ENCODE measurements at places on chromosomes 2 and 18.

DNA sequence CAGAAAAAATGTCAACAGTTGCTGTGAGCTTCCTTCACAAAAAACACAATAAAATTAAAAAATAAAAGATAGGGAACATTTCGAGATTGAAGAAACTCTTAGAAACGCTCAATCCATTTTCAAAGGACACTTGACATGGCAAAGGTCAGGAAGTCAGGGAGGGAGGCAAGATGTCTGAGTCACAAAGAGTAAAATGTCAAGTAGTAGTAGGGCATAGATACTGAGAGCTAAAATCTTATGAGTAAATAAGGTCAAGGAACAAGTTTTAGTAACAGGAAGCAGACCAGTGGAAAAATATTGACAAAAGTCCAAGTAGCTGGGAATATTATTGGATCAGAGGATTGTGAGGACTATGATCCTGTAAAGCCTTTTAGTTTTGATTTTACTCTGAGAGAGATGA lies 495.6 kb downstream of the TMX3 start:
- DNase-seq = no peak

- DNase-seq = no peak
Observed at GRCh38 chr2:118992740-118993391, 50.9 kb downstream of the MARCO start.

DNA sequence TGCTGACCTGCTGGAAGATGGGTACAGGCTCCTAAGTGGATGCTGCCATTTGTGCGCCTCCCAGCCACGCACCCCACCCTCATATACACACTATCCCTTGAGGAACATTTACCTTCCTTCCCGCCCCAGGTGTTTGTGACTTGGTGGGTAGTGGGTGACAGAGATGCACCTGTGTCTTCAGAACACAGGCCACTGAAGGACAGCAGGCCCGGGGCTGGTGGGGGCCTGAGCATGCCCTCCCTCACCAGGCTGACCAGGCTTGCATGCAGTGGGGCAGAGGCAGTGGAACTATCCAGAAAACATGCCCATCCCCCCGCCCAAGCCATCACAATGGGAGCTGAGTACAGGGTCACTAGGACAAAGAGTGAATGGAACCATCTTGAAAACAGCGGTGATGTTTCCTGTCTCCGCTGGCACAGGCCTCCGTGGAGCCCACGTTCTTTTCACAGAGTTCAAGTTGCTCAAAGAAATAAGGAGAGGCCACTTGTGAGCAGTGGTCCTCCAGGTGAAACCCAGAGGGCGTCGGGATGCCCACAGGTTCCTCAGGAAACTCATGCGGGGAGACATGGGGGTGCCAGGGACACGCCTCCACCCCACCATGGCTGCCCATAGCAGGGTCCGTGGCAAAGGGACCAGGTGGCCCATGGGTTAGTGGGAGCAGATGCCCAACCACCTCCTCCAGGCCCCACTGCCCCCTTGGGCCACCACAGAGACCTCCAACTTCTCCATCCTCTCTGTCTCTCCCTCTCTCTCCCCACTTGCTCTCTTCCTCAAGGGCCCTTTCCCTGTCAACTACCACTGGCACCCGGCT lies 90.9 kb downstream of the MALT1 start:
- no peak for DNase-seq

DNA sequence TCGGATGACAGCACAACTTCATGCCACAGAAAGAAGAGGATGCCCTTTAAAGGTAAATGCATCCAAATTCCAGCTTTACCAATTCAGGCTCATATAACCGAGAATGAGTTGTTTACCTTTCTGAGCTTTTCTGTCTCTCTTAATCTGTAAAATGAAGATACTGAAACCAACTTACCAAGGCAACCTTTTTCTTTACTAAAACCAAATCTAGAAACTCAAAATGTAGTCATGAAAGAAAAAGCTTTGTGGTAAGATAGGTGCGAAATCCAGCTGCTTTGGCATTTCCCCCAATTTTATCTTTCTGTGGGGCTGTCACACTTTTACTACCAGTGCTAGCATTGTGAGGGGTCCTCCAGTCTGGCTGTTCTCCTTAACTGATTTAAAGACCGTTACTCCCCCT lies 240.4 kb downstream of the IKZF2 start:
- no peak for DNase-seq

DNA sequence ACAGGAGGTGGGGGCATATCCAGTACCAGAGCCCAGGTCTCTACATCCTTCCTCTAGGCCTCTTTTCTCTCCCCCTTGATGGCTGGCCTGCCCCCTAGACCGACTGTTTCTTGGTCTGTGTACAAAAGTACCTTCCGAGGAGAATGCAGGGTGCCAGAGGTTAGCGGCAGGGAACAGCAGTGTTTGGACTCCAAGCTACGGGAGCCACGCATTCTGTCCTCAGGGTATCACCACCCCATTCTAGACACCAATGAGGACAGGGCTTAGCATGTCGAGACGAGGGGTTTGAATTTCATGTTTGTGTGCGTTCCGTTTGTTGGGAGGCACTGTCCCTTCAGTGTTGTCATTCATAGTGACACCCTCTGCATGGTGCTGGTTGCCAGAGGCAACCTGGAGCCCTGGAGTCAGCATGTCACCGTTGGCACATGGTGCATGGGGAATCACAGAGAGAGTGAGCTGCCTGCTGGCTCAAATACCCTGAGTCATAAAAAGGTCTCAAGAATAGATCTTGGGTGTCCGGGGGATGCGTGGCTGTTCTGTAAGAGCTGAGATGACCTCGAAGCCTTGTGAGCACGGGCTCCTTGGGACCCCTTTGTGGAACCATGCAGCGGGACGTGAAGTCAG lies 57.2 kb upstream of the LDLRAD4 start:
- no peak for DNase-seq

DNA sequence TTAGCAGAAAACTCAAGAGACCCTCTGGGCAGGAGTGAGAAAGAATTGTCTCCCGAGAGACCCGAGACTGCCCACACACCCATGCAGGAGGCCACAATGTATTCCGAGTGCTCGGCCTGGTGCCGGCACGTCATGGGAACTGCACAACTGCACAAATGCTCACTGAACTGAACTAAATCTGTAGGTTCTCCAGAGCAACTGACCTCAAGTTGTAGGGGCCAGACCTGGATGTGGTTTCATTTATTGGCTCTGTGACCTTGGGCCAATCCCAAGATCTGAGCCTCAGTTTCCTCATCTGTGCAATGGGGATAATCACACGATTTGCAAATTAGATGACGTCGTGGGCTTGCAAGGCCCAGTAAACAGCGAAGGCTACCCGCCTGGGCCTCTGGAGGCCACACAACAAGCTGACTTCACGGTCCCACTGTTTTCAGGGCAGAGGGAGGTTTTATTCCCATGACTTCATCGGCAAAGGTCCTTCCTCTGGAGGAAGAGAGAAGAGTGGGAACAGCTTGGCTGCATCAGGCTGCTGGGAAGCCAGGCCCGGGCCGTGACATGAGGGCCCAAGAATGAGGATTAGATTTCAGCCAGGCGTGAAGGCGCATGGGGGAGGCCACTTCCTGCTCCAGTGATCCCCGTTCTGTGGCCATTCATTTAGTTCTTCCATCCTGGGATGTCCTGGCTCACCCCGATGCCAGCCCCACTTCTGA lies 3.6 kb upstream of the ERFE start:
- no peak for DNase-seq

GRCh38 chr2:69383176-69383812 lies 3.7 kb downstream of the GFPT1 start:
- no peak for DNase-seq

- no peak for DNase-seq
Observed at GRCh38 chr2:11419781-11420180, 46.2 kb downstream of the E2F6 start.

GRCh38 chr2:39608686-39609441 lies 56.9 kb upstream of the TMEM178A start:
- DNase-seq = no peak

- DNase-seq = no peak
Observed at GRCh38 chr2:5548991-5549715, 143.0 kb upstream of the SOX11 start.

DNA sequence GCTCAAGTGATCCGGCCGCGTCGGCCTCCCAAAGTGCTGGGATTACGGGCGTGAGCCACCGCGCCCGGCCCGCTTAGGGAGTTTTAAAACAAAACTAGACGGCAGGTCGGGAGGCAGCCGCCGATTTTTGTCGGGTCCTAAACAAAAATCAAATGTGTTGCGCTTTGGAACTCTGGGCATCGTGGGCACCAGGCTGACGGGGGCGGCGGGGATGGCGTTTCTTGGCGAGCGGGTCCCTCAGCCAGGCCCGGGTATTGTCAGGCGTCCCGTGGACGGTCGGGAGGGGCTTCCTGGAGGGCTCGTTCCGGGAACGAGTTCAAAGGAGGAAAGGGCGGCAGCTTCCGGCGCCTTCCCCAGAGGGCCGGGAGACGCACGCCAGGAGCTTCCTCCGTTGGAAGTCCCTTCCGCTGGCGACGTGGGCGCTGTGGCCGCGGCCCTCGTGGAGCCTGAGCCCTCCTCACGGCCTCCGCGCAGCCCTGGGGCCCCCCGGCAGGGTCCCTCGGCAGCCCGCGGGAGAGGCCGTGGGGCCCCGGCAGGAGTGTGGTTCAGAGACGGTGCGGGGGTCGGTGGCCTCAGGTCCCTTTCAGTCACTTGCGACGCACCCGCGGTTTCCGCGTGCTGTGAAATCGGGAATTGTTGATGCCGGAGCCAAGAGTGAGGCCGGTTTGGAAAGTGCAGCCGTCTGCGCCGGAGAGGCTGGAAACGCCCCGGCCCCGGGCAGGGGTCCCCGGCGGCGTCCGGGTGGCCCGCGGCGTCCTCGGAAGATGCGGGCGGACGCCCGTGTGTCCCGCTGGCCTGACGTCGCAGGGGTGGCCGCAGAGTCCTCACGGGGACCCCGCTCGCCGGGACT lies 59.3 kb downstream of the EMILIN2 start:
- no peak for DNase-seq

DNA sequence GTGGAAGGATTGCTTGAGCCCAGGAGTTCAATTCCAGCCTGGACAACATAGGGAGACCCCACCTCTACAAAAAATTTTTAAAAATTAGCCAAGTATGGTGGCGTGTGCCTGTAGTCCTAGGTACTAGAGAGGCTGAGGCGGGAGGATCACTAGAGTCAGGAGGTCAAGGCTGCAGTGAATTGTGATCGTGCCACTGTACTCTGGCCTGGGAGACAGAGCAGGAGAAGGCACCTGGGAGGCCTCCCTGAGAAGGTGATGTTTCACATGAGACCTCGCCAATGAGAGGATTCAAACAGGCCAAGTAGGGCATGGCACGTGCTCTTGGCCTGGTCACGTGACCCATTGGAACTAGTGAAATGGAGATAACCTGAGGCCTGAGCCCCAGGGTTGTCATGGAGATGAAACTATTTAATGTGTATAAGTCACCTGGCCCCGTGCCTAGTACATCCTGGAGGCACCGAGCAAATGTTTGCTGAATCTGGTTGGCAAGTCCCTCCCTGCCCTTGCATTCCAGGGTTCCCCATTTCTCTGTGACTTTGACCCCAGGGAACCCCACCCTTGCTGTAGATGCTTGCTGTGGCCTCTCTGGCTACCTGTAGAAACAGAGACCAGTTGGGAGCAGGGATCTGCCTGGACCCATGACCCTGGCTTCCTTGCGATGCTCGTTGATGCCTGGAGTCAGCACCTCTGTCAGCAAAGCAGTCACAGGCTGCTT lies 26.1 kb upstream of the ROCK2 start:
- DNase-seq = no peak

GRCh38 chr2:177078855-177079254 lies 133.7 kb upstream of the HNRNPA3 start:
- no peak for DNase-seq

DNA sequence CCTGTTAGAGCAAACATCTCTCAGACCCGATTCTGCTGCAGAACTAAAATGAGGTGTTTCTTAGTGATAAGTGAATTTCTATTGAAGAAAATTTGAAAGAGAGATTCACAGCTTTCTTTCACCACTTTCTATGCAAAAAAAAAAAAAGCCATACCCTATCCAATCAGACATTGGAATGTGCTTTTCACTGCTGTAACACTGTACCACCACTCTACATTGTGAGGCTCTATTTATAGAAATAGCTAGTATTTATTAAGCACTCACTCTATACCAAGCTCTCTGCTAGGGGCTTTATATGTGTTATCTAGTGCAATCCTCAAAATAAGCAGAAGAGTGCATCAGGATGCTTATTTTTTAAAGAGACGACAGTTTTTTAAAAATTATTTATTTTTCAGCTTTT lies 580.6 kb upstream of the VRK2 start:
- no peak for DNase-seq

DNA sequence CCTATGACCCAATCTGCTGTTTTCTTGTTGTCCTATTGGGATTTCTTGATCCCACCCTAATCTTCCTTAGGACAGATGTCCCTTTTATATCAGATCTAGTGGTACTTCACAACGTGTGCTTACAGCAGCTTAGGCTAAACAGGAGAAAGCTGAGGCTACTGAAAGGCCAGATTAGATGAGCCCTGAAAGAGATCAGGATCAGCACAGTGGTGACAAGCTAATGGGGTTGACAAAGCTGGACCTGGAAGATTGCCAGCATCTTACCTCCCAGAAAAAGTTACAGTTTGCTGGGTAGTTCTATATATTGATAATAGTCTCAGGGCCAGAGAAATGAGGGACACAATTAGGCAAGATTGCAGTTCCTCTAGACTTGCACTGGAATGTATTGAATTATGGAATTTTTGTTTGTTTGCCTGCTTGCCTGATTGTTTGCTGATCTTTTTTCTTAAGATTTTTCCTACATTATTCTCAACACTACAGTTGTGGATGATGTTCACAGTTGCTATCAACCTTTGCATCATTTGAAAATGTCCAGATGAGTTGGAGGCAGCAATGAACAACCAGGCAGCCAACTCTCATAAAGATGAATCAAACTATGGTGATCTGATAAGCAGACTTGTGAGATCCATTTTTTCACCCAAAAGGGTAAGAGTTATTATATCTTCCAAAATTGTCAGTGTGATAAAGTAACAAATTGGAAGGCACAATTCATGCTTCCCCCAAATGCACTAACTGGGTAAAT lies 49.1 kb upstream of the PIK3C3 start:
- DNase-seq = no peak

DNA sequence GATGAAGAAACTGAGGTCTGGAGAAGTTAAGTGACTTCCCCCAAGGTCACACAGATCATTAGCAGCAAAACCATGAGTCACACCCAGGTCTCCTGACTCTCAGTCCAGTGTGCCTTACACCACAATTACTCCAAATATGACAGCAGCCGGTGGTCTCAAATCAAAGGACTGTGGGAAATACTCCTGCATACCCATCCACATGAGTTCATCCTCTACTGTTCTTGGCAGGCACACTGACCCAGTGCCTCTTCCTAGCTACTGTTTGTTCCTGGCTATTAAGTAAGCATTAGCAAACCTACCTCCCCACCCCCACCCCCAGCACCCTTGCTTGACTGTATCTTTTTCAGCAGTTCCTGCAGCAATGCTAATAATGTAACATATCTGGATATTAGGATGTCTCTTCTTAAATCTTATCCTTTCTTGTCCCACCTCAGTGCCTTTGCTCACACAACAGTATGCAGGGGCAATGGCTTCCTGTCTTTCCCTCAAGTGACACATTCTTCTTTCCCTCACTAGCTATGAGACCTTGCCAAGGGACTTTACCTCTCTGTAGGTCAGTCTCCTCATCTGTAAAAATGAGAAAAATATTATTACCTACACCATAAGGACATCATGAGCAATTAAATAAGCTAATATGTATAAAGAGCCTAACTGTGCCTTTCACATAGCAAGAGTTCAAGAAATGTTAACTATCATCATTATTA lies 46.2 kb downstream of the FAM98A start:
- no peak for DNase-seq

GRCh38 chr2:143577489-143577888 lies 448.3 kb downstream of the ARHGAP15 start:
- no peak for DNase-seq

Data from cortex of kidney (tissue), 1 donor.